ENCODE measurements at places on chromosomes 7 and 10. TPM values are rescaled to one million over a fixed set of nuclear protein-coding genes. Genes with fewer than 3 reads are reported as not detected.

PNLIPRP1 gene
- not detected for total RNA-seq

DBNL gene
- 90.8 TPM for total RNA-seq

ADAM8 gene
- 5.0 TPM for total RNA-seq

ORAI2 gene
- total RNA-seq: 18.1 TPM

ENTPD7 gene
- 3.5 TPM for total RNA-seq

SMKR1 gene
- not detected for total RNA-seq

PDZD7 gene
- total RNA-seq: 0.66 TPM

LIPJ gene
- total RNA-seq: 0.32 TPM

OPN1SW gene
- total RNA-seq: not detected

CUBN gene
- 5.7 TPM for total RNA-seq

AKR1B15 gene
- 5.6 TPM for total RNA-seq

COL13A1 gene
- total RNA-seq: 0.80 TPM

CDC14C gene
- not detected for total RNA-seq

CPN1 gene
- not detected for total RNA-seq
